ENCODE measurements at places on chromosomes 12 and 14.
A peak's percentile ranks its signal among the peaks of the same experiment; 100 is the strongest.

DNA sequence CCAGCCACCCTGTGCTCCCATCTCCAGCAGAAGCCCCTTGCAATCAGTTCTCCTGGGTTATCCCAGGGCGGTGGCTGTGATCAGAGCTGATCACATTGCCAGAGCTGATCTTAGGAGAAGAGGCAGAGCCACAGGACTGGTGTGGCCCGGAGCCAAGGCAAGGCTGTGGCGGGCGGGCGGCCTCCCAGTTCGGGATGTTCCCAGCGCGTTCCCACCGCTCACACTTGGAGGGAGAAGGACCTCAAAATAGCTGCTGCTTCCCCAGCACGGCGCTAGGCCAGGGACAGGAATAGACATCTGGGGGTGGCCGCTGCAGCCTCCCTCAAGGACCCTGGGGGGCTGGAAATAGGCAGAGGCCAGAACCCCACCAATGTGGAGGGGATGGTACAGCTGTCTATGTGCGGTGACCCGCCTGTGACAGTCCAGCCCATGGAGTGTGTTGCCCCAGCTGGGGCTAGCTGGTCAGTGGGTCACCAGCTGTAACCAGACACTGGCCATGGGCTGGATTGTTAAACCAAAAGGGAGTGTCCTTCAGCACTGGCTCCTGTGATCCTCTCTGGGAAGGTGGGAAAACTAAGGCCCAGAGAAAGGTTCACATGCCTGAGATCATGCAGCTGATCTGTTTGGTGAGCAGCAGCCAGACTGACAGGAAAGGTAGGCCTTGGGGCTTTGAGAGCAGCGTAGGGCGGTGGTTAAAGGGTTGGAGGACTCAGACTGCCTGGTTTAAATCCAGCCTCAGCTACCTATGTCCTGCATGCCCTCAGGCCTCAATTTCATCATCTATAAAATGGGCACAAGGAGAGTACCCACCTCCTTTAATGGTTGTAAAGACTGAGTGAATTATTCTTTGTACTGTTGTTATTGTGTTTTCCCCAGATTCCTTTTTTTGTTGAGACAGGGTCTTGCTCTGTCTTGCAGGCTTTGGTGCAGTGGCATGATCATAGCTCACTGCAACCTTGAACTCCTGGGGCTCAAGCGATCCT, 8.0 kb upstream of the POP5 start:
- DNase-seq, result no peak

- DNase-seq, result no peak
These were observed 6.9 kb downstream of the LMO3 start for GRCh38 chr12:16599081-16599480.

GRCh38 chr14:76464856-76465255, 88.9 kb downstream of the ESRRB start:
- DNase-seq, result no peak

- no peak for DNase-seq
These were observed 258.6 kb upstream of the TMEM132C start for GRCh38 chr12:128008341-128008740.

DNA sequence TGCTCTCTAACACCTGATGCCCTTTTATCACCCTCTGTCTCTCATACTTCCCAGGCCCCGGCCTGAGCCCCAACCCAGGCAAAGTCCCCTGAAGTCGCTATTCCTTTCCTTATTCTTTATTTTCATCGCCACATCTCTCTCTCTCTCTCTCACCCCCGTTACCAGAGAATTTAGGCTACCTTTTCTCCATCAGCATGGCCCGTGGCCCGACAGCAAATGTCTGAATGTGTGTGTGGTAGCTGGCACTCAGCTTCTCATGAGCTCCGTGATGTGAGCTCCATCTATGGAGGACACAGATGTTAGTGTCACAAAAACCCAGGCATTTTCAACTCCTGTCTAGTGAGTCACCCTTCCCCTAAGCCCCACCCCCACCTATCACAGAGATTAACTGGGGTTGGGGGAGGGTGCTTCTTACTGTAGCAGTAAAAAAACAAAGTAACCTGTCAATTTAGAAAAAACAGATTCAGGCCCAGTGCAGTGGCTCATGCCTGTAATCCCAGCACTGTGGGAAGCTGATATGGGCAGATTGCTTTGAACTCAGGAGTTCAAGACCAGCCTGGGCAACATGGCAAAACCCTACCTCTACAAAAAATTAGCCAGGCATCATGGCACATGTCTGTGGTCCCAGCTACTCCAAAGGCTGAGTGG, 53.8 kb downstream of the VCPKMT start:
- DNase-seq, result no peak

DNA sequence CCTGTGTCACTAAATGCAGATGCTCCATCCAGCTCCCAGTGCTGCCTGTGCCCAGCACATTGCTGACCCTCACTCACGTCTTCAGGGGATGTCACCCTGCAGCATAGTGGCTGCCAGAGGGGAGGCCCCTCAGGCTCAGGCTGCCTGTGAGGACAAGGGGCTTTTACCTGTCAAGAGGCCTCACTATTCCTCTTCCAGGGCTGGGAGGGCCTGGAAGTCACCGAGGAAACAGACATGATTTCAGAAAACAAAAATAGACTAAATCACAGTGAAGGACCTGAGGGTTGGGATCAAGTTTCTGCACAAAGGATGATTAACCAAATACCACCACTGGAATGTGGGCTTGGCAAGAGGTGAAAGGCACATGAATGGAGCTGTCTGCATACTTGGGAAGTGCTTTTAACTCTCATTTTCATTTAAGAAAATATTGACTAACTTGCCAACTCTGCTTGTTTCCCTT, 1202.3 kb downstream of the BCL11B start:
- no peak for DNase-seq

DNA sequence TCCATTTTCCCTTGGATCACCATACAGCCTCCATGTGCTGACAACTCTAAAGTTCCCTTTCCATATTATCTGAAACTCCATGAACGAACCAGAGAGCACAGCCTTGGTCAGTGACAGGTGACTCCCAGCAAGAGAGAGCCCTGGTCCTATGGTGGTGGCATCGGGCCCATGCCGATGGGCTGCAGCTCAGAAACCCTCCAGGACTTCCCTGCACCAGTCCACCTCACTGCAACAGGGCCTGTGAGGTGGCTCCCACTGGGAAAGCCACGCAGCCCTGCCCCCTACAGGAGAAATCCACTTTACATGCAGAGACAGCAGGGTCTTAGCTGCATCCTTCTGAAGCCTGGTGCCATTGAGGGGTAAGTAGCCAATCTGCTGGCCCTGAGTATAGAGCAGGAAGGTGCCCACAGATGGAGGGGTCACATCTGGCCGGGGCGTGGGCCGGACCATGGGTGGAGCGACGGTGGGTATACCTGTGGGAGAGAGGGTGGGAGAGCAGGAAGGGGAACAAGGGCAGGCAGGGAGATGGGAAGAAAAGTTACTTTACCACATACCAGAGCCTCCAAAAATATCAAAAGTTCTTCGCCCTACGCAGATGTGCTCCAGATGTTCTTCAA, 24.7 kb downstream of the RTRAF start:
- peak; percentile 24 for DNase-seq

DNA sequence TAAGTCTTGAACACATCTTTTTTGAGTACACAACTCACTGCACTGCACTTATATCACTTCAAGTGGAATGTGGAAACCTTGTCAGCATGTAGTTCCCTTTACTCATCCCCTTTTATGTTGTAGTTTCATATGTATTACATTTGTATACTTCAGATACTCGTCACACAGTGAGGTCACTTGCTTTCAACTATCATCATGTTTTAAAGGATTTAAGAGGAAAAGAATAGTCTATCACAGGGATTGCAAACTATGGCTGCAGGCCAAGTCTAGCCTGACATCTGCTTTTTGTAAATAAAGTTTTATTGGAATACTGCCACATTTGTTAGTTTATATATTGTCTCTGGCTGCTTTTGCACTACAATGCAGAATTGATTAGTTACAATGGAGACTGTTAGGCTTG, 24.3 kb downstream of the CNOT2 start:
- no peak for DNase-seq

- no peak for DNase-seq
These were observed 50.0 kb upstream of the STON2 start for GRCh38 chr14:81450100-81450531.

DNA sequence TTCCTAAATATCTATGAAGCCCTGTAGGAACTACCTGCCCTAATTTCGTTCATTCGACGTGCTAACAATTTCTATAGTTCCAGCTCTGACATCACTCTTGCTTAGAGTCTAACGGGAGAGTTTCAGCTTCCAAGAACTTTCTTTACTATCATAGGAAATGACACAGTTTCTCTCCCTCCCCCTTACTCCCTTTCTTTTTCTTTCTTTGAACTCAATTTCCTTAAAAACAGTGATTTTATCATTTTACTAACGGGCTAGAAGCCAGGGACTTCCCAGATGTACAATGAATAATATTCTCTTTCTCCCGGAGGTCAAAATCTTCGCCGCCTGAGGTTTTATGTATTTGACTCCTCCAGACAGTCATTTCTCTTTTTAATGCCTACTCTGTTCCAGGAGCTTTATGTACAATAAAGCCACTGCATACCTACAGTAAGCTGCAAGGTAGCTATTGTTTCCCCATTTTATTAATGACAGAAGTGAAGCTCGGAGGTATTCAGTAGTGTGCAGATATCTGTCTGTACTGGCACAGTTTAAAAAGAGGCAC, 15.7 kb downstream of the SMCO2 start:
- no peak for DNase-seq

DNA sequence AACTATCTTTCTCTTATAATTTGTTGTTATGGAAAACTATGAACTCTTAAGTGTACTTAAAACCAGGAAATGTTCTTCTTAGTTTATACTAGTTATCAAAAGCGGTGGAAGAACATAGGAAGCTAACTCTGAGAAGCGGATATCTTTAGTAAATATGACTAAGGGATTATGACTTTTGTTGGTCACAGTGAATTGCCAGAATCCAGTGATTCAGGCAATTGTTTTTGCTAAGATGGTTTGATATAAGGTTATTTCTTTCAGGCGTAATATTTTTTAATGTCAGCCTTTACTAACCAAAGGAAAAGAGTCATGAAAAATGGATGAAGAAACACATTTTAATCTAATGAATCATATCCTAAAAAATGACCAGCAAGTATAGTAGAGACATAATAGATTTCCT, 473.5 kb downstream of the FOXG1 start:
- no peak for DNase-seq

DNA sequence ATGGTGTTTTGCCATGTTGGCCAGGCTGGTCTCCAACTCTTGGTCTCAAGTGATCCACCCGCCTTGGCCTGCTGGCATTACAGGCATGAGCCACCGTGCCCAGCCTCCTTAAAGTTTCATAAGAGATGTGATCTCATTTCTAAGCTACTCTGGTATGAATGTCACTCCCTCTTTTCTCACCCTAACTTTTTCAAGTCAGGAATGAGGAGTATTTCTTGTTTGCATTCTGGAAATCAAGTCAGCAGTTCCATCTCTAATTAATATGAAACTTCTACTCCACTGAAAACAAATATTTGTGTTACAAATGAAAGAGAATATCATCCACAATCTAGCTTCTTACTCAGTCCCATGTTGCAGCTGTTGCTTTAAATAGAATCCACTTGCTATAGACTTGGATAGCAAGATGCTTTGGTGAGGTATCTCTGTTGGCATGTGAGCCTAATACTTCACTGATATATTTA, 61.3 kb downstream of the ARF6 start:
- no peak for DNase-seq

DNA sequence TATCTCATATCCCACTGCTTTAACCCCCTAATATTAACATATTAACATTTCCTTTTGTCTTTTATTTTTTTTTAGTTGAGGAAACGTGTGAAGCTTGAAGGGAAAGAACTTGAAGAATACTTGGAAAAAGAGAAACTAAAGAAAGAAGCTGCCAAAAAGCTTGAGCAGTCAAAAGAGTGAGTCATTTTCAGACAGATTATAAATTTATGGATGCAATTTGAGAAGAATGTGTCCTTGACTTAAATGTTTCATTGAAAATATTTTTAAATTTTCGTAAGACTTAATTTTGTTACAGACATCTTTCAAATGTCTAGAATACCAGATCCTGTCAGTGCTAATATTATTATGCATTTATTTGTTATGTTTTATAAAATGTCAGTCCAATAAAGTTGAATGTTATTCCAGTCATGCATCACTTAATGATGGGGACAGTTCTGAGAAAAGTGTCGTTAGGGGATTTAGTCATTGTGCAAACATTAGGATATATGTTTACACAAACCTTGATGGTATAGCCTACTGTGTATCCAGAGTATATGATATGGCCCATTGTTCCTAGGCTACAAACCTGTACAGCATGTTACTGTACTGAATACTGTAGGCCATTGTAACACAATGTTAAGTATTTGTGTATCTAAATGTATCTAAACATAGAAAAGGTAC, 32.6 kb downstream of the CPSF2 start:
- no peak for DNase-seq

DNA sequence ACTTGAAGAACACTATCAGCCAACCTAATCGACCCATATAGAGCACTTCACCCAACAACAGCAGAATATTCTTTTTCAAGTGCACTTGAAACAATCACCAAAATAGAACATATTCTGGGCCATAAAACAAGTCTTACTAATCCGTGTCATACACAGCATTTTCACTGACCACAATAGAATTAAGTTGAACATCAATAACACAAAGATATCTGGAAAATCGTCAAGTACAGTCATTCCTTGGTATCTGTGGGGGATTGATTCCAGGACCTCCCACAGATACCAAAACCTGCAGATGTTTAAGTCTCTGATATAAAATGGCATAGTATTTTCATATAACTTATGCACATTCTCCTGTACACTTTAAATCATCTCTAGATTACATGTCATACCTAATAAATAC, 295.7 kb downstream of the BCL11B start:
- DNase-seq, result no peak

DNA sequence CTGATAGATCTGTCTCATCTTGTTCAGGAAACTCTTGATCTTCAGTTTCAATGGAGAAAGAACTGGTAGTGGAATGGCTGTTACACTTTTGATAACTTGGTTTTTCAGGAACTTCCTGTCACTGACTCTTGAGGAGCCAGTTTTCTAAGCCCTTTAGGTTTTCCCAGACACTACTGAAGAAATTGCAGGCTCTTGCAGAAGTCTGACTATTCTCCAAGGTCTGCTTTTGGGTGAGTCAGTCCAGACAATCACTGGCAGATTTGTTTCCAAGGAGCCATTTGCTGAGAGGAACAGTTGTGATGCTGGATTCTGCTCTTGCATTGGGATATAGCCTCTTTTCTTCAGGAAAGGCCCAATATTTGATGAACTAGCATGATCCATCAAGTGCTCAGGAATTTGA, 468.0 kb downstream of the FUT8 start:
- DNase-seq, result no peak

GRCh38 chr12:3611860-3612703, 121.1 kb downstream of the PRMT8 start:
- no peak for DNase-seq

- DNase-seq, result no peak
These were observed 53.1 kb downstream of the CNTN1 start for GRCh38 chr12:40745386-40745785.

- DNase-seq, result no peak
These were observed 16.7 kb downstream of the LGR5 start for GRCh38 chr12:71456316-71456715.

- no peak for DNase-seq
These were observed 211.6 kb upstream of the SFSWAP start for GRCh38 chr12:131499160-131499863.

- DNase-seq, result no peak
These were observed 90.9 kb downstream of the B4GALNT3 start for GRCh38 chr12:550473-551260.

- no peak for DNase-seq
These were observed 5.2 kb upstream of the ACADS start for GRCh38 chr12:120720234-120720986.

- no peak for DNase-seq
These were observed 10.9 kb downstream of the CCDC92 start for GRCh38 chr12:123961585-123962345.

- DNase-seq, result no peak
These were observed 108.4 kb downstream of the CAND1 start for GRCh38 chr12:67377541-67377940.

GRCh38 chr12:48414021-48414420, 58.3 kb upstream of the ANP32D start:
- peak; percentile 27 for DNase-seq

Measured in C1 segment of cervical spinal cord (tissue), 14 donors.